Hematopoietic multipotent progenitor cell treated with erythropoietin and hydrocortisone succinate and interleukin-3 and kit ligand, for 4 days (in vitro differentiated cells): ENCODE measurements at places on chromosomes 7 and 10.

GRCh38 chr7:64099656-64100531 is 54.7 kb downstream of the ZNF727 start:
- DNase-seq, result no peak

DNA sequence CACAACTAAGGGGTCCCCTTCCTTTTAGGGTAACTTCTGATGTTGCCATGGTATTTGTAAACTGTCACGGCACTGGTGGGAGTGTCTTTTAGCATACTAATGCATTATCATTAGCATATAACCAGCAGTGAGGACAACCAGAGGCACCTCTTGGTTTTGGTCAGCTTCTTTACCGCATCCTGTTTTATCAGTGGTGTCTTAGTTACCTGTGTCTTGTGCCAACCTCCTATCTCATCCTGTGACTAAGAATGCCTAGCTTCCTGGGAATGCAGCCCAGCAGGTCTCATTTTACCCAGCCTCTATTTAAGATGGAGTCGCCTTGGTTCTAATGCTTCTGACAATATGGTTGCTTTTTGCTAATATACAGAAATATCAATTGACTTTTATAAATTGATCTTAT is 54.9 kb downstream of the AHCYL2 start:
- DNase-seq, result no peak

- no peak for DNase-seq
Observed at GRCh38 chr10:1360011-1360557, 303.9 kb downstream of the WDR37 start.

GRCh38 chr7:140390466-140391190 is 7.7 kb downstream of the SLC37A3 start:
- peak; percentile 61 for DNase-seq

DNA sequence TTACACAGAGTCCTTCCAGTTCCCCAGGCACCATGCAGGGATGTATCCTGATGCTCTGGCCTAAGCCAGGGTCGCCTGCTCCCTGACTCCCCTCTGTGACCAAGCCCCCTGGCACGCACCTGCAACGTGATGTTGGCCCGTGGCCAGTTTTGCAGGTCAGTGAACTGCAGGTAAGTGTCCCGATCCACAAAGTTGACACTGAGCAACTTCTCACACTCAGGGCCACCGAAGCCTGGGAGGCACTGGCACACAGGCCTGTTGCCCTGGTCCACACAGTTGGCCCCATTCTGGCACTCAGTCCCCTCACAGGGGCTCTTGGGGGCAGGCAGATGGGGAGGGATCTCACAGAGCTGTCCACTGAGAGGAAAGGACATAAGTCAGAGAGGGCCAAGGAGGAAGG is 174.3 kb downstream of the LCOR start:
- no peak for DNase-seq

DNA sequence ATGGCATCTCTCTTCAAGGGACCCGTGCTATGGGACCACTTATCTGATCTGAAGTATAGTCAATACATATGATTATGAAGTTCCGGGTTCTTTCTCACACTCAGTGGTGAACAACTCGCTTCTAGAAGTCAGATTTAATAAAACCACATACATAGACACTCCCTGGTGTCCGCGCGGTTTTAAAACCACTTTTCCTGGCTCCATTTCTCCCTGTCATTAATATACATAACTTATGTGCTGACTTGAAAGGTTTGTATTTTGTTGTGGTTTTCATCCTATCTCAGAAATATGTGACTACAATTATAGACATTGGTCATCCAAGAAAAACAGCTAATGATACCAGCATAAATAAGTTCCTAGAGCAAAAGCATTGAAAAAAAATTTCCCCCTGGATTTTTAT is 34.0 kb downstream of the SVIL start:
- no peak for DNase-seq

- DNase-seq, result no peak
Observed at GRCh38 chr10:129548600-129548999, 81.6 kb downstream of the MGMT start.

- peak; percentile 37 for DNase-seq
Observed at GRCh38 chr10:132441818-132442524, 45.0 kb downstream of the PWWP2B start.

- DNase-seq, result peak; percentile 66
Observed at GRCh38 chr10:12041766-12042408, 722 bp downstream of the UPF2 start.

- DNase-seq, result peak; percentile 13
Observed at GRCh38 chr10:9877978-9878377, 1139.7 kb upstream of the CELF2 start.

DNA sequence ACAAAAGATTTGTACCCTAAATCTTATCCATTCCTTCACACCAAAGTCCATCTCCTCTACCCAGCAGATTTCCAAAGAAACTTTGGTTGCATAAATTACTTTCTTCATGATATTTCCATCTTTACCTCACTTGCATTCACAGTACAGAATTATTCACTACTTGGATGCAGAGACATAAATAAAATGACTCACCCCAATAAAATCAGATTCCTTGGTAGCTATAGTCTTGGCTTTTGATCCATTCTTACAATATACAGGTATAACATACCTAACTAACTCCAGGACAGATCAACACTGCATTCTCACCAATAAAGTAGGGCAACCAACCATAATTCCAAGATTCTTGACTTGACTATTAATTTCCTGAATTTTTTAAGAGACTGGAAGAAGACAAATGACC is 815.1 kb downstream of the MAGI2 start:
- DNase-seq, result no peak

DNA sequence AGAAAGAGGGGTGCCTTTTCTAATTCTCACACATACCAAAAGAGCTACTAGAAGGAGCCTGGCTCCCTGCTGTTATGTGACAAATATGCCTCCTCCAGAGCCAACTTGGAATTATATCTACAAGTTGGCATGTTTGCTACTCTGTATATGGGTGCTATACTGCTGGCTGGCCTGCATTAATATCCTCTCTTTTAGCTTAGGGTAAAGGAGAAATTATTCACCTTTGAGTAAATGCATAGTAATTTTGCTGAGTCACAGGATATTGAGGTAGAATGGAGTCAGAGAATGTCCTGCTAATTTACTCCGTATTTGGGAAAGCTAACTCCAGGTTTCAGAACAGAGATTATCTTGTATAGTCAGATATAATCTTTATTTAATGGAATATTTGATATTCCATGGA is 24.2 kb upstream of the LIPN start:
- no peak for DNase-seq

GRCh38 chr10:11153766-11154165 is 136.1 kb downstream of the CELF2 start:
- no peak for DNase-seq

DNA sequence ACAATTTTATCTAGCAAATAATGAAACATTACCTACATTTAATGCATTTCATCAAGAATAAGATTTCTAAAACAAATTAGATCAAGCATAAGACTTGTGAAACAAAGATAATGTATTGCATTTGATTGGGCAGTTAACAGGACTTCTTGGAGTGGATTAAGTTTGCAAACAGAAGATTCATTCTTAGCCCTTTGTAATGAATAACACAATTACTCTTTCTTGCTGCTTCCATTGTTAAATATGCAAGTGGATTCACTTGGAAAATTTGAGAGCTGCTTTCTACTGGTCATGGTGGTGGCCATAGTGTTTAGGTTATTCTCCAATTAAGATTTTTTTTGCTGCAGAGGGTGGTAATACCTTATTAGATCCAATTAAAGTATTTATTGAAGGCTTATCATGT is 6.0 kb downstream of the PPP1R9A start:
- DNase-seq, result no peak

GRCh38 chr7:116211913-116212596 is 1.7 kb downstream of the TES start:
- DNase-seq, result peak; percentile 41

- DNase-seq, result no peak
Observed at GRCh38 chr10:62199584-62199983, 69.1 kb downstream of the RTKN2 start.

GRCh38 chr7:1027242-1028043 is 16.9 kb upstream of the GPR146 start:
- peak; percentile 39 for DNase-seq

- DNase-seq, result no peak
Observed at GRCh38 chr10:36380538-36380937, 738.4 kb upstream of the FZD8 start.

- DNase-seq, result no peak
Observed at GRCh38 chr7:95974108-95974507, 201.8 kb downstream of the DYNC1I1 start.

- no peak for DNase-seq
Observed at GRCh38 chr7:26309089-26309488, 17.4 kb downstream of the SNX10 start.

DNA sequence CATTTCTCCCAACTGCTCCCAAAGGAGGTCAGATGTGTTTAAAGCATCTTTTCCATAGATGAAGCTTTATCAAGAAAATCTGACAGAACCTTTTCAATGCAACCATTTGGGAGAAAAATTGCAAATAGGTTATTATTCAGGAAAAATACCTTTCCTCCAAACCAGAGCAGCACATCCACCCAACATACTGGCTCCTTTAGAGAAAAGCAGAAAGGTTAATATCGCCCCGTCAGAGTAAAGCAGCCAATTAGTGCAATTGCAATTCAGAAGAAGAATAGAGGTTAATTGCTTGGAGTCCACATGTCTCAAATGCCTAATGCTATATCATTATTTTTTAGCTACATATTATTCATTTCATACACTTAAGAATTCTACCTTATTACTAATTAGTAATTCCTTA is 48.9 kb upstream of the HSPA12A start:
- no peak for DNase-seq

GRCh38 chr10:88920198-88920597 is 32.4 kb downstream of the ACTA2 start:
- no peak for DNase-seq

DNA sequence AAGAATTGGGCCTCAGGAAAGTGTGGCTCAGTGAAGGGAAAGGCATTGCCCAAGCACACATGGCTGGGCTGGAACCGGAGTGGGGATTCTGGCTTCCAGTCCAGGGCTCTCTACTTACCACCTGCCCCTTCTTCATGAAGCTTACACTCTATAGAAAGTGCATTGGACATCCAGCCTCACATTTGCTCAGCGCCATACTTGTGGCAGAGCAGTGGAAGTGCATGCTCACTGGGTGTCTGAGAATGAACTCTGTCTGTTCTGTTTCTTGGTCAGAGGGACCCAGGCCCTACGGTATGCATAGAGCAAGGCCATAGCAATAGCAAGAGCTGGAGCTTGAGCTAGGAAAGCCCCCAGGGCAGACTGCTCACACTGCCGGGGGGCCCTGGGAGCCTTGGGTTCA is 1253.5 kb downstream of the TYW1 start:
- DNase-seq, result peak; percentile 1

GRCh38 chr7:121890833-121891232 is 17.9 kb downstream of the PTPRZ1 start:
- no peak for DNase-seq

GRCh38 chr10:75029857-75030256 is 81.6 kb upstream of the SAMD8 start:
- no peak for DNase-seq

- no peak for DNase-seq
Observed at GRCh38 chr7:142637240-142637639, 112.0 kb upstream of the PRSS1 start.

GRCh38 chr7:101804967-101805366 is 12.5 kb upstream of the CUX1 start:
- peak; percentile 17 for DNase-seq

- DNase-seq, result no peak
Observed at GRCh38 chr10:2895594-2896196, 171.7 kb upstream of the PFKP start.

- DNase-seq, result no peak
Observed at GRCh38 chr7:7693881-7694280, 24.5 kb downstream of the RPA3 start.

DNA sequence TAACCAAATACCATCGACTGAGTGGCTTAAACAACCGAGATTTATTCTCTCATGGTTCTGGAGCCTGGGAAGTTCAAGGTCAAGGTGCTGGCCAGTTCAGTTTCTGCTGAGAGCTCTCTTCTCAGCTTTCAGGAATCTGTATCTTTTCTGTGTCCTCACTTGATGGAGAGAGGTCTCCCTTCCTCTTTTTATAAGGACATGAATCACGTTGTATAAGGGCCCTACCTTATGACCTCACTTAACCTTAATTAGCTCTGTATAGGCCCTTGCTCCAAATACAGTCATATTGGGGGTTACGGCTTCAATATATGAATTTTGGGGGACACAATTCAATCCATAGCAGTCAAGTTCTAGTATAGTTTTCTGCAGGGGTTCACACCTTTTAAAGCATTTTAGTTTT is 135.2 kb upstream of the ADO start:
- no peak for DNase-seq

- peak; percentile 65 for DNase-seq
Observed at GRCh38 chr10:11610826-11611247, 613 bp downstream of the USP6NL start.

DNA sequence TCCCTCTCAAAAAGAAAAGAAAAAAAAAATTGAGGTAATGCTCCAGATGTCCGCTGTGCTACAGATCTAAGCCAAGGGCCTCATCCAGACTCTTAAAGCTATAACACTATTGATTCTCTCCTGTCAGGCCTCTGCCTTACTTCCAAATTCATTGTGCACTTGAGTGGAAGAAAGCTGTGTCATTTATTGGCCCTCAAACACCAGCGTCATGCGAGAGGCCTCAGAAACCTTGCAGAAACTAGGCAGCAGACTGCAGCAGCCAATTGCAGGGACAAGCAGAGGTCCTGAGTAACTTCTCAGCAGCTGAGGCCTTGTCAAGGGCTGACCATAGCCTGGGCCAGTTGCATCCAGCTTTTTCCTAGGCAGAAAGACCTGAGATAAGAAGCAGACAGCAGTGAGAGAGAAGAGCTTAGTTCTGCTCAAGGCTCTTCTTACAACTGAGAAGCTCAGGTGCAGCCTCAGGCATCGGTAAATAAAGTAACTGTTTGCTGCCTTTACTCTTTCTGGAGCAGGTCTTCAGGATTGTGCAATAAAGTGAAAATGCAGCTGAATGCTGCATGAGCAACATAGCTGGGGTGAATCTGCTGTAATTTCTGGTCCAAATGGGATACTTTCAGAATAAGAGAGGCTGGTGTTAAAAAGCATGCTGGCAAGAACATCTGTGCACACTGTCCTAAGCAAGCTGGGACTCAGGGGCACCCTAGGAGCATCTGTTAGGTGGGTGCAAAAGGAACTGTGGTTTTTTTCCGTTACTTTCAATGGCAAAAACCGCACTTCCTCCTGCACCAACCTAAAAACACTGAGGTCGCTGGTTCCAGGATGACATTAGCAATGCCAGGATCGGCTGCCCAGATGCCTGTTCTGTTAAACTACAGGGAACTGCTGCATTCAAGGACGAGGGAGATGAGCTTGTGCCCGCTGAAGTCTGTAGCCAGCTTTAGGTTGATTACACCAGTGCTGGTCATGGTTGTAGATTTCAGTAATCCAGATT is 181.8 kb upstream of the PFKP start:
- DNase-seq, result peak; percentile 52

- DNase-seq, result no peak
Observed at GRCh38 chr7:99990460-99990852, 14.6 kb upstream of the AZGP1 start.

DNA sequence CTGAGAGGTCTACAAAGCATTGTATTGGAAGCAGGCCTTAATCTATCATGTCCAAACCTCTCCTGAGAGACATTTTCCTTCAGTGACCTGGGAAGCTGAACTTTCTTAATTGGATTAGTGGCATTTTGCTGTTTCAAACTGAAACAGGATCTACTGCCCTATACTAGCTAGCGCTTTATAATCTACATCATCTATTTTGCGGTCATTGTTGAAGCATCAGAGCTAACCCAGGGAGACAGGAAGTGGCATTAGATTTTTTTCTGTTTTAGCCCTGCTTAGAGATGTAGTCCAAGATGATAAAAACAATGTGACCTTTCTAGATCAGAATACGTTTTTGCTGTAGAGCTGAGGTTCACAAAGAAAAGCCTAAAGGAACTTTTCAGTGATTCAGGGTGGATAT is 147.4 kb upstream of the AGR3 start:
- peak; percentile 67 for DNase-seq
